ENCODE measurements at places on chromosomes 6 and 20.

DNA sequence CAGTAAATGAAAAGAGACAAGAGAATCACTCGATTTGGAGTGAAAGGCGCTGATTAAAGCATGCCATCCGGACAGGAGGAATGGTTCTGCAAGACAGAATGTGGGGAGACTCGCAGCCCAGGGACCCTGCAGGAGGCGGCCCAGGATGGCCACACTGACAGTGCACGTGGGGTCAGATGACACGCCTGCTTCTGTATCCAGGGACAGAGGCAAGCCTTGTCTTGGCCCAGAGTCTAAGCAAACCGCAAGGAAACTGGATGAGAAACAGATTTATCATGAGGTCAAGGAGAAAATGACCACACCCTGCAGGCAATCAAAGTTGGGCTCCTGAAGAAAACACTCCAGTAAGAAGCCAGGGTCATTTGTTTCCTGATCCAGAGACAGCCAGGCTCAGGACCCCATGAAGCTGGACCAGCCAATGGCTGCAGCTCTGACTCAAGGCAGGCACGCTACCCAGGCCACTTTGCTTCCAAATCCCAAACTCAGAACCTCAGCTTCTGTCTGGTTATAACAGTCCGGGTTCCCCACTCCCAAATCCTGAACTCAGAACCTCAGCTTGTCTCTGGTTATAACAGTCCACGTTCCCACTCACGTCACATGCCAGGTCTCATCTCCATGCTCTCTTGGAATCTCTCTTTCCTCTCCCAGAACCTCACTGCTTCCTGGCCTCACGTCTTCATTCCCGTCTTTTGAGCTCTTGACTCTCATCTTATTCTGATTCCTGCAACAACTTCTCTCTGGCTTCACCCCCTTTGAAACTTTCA, 144.9 kb upstream of the THBS2 start:
- no peak for DNase-seq

GRCh38 chr6:43933148-43933885, 163.3 kb downstream of the VEGFA start:
- DNase-seq = peak; percentile 54

- DNase-seq = no peak
Measured at GRCh38 chr6:151412909-151413308, 21.6 kb upstream of the ZBTB2 start.

GRCh38 chr6:161095916-161096315, 104.3 kb downstream of the MAP3K4 start:
- no peak for DNase-seq

- DNase-seq = no peak
Measured at GRCh38 chr6:164107297-164107995, 692.9 kb downstream of the QKI start.

- DNase-seq = no peak
Measured at GRCh38 chr6:43437700-43438099, 10.4 kb downstream of the ABCC10 start.

GRCh38 chr6:119890470-119890869, 540.9 kb upstream of the MAN1A1 start:
- no peak for DNase-seq

GRCh38 chr6:11214901-11215300, 17.6 kb downstream of the NEDD9 start:
- no peak for DNase-seq

DNA sequence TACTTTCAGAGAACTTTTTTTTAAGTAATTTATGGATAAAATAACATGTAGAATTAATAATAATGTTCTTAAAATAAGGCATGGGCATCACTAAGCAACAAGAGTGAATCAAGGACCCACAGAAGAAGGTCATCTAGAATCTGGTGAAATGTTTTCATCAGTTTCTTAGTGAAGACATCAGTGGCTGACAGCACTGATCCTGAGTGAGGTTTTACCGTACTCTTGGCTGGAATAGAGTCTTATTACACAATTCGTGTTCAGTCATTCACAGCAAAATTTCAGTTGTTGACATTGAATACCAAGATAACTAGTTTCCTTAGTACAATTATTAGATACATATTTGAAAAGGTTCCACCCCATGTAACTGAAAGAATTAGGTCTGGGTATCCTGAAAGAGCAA, 140.4 kb downstream of the C6orf58 start:
- no peak for DNase-seq

- DNase-seq = no peak
Measured at GRCh38 chr6:55604021-55604420, 25.0 kb upstream of the HMGCLL1 start.

DNA sequence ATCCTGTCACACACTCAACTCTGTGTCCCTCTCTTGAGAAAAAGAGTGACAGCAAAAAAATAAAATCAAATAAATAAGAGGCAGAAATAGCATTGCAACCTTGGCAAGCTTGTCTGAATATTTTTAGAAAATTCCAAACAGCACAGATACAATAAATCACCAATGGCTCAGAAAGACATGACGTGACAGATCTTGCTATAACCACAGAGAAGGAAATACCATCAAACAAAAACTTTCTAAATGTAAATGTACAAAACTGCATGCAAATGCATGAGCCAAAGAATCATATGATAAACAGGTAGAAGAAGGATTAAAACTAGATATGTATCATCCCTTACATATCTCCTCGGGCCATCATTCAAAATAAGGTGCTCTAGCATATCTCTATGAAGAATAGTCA, 549.2 kb upstream of the NOX3 start:
- DNase-seq = no peak

DNA sequence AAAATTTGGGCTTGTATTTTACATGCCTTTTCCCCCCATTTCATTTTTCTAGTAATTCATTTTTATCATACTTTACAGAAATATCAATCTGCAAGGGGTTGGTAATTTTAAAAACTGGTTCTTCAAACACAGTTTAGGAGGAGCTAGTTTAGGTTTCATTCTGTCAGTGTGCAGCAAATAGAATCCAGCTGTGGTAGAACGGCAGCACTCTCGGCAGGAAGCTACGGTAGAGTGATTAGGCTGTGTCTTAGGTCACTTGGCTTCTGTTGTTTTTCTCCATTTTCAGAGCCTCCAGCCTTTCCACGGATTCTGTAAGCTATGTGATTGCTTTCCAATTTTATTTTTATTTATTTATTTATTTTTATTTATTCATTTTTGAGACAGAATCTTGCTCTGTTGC, 32.7 kb downstream of the TLDC2 start:
- no peak for DNase-seq

GRCh38 chr6:149961728-149962425, 1.9 kb upstream of the ULBP1 start:
- no peak for DNase-seq

DNA sequence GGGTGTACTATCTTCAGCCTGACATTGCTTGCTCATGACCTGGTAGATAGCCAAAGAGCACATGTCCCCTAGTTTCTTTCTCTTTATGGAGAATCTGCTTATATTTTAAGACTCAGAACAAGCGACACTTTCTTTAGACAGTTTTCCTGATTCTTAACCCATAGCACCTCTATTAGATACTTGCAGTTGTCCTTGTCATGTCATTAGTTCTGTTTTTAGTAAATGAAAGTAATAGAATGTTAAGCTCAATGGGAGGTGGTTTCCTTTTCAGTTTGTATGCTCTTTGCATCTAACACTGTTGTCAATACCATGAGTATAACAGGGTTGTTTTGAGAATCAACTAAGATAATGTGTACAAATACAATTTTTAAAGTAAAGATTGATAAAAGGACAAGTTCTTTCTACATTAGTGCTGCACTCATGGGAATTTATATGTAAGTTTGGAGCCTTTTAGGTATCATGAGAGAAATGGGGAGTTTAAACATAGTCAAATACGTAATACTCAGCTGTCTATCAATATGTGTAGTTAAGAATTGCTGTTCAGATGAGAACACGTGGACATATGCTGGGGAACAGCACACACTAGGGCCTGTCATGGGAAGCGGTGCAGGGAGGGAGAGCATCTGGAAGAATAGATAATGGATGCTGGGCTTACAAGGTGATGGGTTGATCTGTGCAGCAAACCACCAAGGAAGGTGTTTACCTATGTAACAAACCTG, 124.3 kb downstream of the GRM1 start:
- no peak for DNase-seq

- no peak for DNase-seq
Measured at GRCh38 chr20:54200487-54201267, 7.2 kb upstream of the PFDN4 start.

GRCh38 chr20:49887251-49888211, 27.8 kb downstream of the SPATA2 start:
- DNase-seq = peak; percentile 83

DNA sequence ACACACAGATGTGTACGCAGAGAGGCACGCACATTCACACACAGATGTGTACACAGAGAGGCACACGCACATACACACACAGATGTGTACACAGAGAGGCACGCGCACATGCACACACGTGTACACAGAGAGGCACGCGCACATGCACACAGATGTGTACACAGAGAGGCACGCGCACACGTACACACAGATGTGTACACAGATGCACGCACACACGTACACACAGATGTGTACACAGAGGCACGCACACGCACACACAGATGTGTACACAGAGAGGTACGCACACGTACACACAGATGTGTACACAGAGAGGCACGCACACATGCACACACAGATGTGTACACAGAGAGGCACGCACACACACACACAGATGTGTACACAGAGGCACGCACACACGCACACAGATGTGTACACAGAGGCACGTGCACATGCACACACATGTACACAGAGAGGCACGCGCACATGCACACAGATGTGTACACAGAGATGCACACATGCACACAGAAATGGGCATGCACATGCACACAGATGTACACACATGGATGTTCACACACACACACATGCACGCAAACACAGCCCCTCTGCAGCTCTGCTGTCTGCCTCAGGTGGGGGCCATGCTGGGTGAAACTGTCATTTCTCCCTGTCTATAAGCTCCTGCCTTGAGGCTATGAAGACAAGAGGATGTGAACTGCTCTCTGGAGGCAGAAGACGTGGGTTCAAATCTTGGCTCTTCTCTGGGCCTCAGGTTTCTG, 14.3 kb upstream of the MYT1 start:
- DNase-seq = peak; percentile 25

GRCh38 chr20:47348539-47349142, 7.9 kb downstream of the ZMYND8 start:
- DNase-seq = no peak

- no peak for DNase-seq
Measured at GRCh38 chr6:152184917-152185574, 377.6 kb downstream of the ESR1 start.

GRCh38 chr6:4338884-4339283, 203.5 kb upstream of the ECI2 start:
- DNase-seq = no peak

DNA sequence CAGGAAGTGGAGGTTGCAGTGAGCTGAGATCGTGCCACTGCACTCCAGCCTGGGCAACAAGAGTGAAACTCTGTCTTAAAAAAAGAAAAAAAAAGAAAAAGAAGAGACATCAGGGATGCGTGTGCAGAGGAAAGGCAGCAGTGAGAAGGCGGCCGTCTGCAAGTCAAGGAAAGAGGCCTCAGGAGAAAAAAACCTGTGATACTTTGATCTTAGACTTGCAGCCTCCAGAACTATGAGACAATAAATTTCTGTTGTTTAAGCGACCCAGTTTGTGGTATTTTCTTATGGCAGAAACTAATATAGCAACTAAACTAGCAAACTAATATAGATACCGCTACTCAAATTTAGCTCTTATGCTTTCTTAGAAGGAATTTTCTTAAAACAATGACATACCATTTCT, 36.1 kb downstream of the FGD2 start:
- DNase-seq = no peak

DNA sequence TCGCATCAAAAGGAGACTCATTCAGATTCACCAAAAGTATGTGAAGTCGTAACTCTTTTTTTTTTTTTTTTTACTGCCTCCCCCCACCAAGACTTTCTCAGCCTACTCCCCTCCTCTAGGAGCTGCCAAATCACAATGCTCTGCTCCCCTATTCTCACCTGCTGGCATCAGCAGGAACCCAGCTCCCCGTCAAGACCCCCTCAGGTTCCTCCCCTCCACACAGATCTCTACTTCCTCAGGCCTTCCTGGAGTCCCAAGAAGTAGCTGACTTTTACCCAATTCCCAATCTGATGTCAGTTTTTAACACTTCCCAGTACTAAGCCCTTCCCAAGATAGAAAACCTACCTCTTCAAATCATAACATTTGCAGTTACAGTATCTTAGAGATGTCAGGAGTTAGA, 39.3 kb downstream of the ARHGAP18 start:
- DNase-seq = no peak

- no peak for DNase-seq
Measured at GRCh38 chr6:161462148-161462547, 188.3 kb upstream of the AGPAT4 start.

- no peak for DNase-seq
Measured at GRCh38 chr6:147514831-147515230, 6.3 kb downstream of the SAMD5 start.

GRCh38 chr20:56200456-56200855, 48.1 kb upstream of the MC3R start:
- DNase-seq = no peak

DNA sequence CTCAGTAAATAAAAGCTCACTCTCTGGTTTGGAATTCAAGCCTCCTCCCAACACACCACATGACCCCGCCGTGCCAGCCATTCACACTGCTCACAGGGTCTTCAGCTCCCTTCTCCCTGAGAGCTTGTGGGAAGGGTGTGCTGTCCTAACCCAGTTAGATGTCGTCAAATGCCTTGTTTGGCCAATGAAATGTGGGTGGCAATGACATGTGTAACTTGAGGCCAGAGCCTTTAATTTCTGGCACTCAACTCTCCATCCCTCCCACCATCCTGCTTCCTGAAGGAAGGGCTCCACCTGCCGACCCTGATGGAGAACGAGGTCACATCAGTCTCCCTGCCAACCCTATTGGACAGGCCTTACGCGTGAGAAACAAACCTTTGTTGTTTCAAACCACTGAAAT, 224.5 kb upstream of the AGPAT4 start:
- DNase-seq = no peak

Measured in spleen (tissue), 13 donors.